ENCODE measurements at places on chromosomes 3 and 15.

- DNase-seq = no peak
- no peaks in the 10 kb centered on the region for H3K27me3 ChIP-seq
- H3K4me3 ChIP-seq = no peak overlapping the region
- H3K36me3 ChIP-seq = no peaks in the 10 kb centered on the region
- H3K4me1 ChIP-seq = peaks cover under 1% of the 10 kb centered on the region
- H3K27ac ChIP-seq = no peak overlapping the region
These were observed 123.4 kb upstream of the MB21D2 start for GRCh38 chr3:193040836-193041672.

GRCh38 chr3:195900436-195901355 lies 7.7 kb downstream of the TNK2 start:
- peaks cover 2% of the 10 kb centered on the region for H3K36me3 ChIP-seq
- H3K4me3 ChIP-seq = no peak overlapping the region
- no peak for DNase-seq
- peaks cover 5% of the 10 kb centered on the region for H3K4me1 ChIP-seq
- no peak overlapping the region for H3K27ac ChIP-seq

GRCh38 chr15:89851673-89852341 lies 37.2 kb upstream of the ANPEP start:
- no peaks in the 10 kb centered on the region for H3K4me1 ChIP-seq
- H3K36me3 ChIP-seq = peaks cover 41% of the 10 kb centered on the region
- no peak for DNase-seq
- H3K27ac ChIP-seq = no peak overlapping the region
- no peak overlapping the region for H3K4me3 ChIP-seq
- no peaks in the 10 kb centered on the region for H3K27me3 ChIP-seq

- peak; percentile 65 for DNase-seq
- no peaks in the 10 kb centered on the region for H3K36me3 ChIP-seq
- H3K27ac ChIP-seq = no peak overlapping the region
- H3K4me1 ChIP-seq = peaks cover 22% of the 10 kb centered on the region
These were observed 28.5 kb upstream of the LCTL start for GRCh38 chr15:66594344-66594743.

DNA sequence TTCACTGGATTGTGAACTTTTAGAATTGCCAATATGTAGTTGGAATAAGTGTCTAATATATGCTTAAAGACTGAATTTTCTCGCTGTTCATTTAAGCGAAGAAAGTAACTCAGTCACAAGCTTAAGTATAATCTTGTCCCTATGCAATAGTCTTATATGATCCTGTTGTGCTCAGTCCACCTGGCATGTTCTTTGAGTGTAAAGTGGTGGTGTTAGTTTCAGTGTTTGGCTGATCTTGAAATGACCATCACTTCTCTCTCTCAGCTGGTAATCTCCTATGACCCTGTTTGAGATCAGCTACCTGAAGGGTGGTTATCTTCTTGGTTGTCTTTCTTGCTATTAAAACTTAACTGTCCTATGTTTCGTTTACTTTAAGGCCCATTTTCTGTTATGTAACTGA lies 197.5 kb downstream of the PTPRG start:
- no peak overlapping the region for H3K27ac ChIP-seq
- H3K27me3 ChIP-seq = no peaks in the 10 kb centered on the region
- H3K4me1 ChIP-seq = no peaks in the 10 kb centered on the region
- H3K36me3 ChIP-seq = peaks cover 6% of the 10 kb centered on the region
- DNase-seq = no peak

- peak; percentile 58 for DNase-seq
- H3K4me3 ChIP-seq = no peak overlapping the region
- no peaks in the 10 kb centered on the region for H3K36me3 ChIP-seq
- H3K27ac ChIP-seq = no peak overlapping the region
These were observed 66.9 kb downstream of the KLF13 start for GRCh38 chr15:31393444-31394091.

DNA sequence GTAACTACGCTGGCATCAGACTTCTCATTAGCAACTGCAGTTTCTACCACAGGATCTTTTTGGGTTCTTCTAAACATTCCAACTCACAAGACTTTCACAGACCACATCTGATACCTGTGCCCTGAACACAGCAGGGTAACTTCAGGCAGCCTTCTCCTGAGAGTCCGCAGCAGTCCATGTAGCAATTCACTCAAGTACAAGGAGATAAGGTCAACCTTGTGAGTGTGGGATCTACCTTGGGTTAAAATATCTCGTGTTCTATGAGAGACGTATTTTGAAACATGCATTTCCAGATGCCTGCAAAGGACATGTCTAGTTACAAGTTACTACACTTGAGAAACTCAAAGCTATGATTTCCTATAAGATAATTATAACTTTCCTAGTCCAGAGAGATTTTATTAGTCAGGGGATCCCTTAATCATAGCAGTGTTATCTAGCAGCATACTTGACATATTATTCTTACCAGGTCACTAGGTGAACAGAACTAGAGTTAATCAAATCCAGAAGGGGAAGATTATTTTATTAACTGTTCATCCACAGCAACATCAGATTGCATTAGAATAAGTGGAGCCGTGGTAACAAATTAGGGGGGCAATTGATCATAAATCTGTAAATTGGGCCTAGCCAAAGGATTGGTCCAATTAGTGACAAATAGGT lies 66.4 kb downstream of the ASTE1 start:
- H3K4me1 ChIP-seq = peaks cover 6% of the 10 kb centered on the region
- no peaks in the 10 kb centered on the region for H3K27me3 ChIP-seq
- no peak overlapping the region for H3K4me3 ChIP-seq
- peaks cover 40% of the 10 kb centered on the region for H3K36me3 ChIP-seq
- H3K27ac ChIP-seq = no peak overlapping the region

DNA sequence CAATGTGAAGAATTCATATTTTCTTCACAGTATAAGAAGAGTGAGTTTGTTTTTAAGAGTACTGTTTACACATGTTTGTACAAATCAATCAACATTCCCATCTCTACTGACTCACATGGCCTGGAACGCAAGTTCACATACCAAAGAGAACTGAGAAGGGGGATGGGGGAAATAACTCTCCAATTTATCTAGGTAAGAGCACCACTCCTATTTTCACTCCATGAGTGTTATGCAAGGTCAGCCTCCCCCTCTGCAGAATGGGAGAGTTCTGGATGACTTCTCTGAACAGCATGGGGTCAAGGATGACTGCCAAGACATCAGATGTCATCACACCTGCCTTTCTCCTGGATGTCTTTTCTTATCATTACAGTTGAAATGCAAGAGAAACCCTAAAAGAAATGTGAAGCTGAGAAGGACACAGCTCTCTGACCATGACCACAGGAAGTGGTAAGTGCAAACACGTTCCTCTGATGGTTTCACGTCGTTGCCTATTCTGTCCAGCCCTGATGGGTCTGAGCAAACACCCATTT lies 95.2 kb downstream of the SEMA6D start:
- H3K27me3 ChIP-seq = no peaks in the 10 kb centered on the region
- H3K27ac ChIP-seq = no peak overlapping the region

DNA sequence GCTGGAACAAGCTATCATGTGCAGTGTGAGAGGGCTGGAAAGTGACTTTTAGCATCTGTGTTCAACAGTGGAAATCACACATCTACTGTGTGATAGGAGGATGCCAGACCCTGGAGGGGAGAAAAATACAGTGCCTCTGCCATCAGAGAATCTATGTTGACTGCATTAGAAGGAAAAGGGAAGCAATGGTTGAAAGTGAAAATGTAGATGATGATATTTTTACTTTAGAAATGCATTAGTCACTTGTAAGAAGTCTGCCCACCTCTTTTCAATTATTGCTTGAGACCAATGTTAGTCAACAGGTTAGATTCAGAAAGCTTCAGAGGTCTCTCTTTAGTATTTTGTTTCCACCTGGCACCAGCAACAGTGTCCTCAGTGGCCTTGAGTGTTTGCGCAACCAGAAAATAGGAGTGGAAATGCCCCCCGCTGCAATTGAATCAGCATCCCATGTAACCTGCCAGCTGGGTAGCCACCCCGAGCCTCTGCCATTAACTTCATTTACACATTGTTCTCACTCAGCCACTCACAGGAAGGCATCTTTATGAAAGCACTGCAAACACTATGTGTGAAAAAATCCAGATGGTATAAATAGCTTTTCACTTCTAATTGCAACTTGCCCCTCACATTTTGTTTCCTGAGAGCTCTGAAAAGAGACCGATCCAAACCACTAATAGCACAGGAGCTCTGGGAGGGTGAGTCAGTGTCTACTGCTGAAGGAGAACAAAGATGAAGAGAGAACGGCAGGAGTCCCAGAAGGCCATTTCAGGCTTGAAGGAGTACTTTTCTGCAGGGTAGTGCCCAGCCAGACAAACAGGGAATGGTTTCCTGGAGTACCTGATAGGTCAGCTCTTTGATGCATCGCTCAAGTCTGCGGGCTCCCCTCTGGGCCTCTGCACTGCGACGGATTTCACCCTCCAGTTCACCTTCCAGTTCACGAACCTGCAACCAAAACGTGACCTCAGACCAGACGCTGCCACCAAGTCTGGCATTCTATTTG lies 92.1 kb downstream of the HHLA2 start:
- H3K27ac ChIP-seq = no peak overlapping the region
- no peaks in the 10 kb centered on the region for H3K36me3 ChIP-seq
- H3K27me3 ChIP-seq = peaks cover 21% of the 10 kb centered on the region
- no peaks in the 10 kb centered on the region for H3K4me1 ChIP-seq

- H3K27me3 ChIP-seq = no peaks in the 10 kb centered on the region
- no peak overlapping the region for H3K27ac ChIP-seq
- H3K4me1 ChIP-seq = peaks cover 6% of the 10 kb centered on the region
- no peak for DNase-seq
These were observed 131.6 kb upstream of the ABHD17C start for GRCh38 chr15:80563372-80563997.

DNA sequence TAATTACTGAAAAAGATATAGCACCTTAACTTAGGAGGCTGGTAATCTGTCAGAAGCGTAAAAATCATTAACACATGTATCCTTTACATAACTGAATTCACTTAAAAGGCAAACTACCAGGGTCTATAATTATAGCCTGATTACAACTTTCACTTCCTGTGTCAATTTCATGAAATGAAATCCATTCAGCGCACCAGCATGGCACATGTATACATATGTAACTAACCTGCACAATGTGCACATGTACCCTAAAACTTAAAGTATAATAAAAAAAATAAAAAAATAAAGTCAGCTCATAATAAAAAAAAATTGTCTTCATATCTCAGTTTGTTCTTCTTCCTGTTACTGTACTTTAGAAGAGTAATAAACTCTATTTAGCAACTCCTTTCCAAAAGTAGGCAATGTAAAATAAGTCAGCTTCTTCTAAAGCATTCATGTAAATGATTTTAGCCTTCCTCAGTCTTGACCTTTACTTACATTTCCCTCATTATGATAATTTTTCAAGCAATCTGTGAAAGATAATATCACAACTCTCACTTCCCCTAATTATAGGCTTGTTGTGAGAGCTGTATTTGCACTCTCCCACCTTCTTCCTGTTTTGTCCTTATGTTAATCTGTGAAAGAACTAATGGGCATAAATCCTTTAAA lies 50.1 kb downstream of the KBTBD8 start:
- no peak overlapping the region for H3K4me3 ChIP-seq
- H3K27ac ChIP-seq = no peak overlapping the region
- no peaks in the 10 kb centered on the region for H3K4me1 ChIP-seq
- DNase-seq = no peak

DNA sequence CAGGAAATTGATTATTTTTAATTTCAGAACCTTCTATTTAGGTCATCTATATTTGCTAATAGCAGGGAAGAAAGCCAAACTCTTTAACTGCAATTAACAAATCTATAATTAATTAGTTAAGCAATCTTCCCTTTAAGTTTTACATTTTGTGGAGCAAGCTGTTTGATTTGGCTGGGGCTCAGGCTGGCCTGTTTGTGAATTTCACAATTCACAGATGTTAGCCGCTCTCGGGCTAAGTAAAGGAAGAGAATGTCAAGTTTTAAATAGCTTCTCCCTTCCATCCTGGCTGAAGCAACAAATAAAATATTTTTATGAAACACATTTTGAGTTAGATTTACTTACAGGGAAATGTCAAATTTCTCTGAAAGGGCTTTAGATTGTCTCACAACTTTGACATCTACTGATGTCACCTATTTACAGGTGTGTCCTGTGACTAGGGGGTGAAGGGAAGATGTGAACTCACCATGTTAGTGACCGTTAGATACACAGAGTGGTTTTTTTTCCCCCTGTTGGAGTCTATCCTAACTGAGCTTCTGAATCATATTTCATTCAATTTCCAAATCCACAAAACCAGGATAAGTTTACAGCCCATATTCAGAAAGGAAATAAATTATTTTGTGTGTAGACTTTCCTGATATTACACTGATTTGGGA lies 1.3 kb upstream of the TP63 start:
- H3K4me3 ChIP-seq = no peak overlapping the region
- no peak for DNase-seq
- H3K4me1 ChIP-seq = no peaks in the 10 kb centered on the region
- no peaks in the 10 kb centered on the region for H3K36me3 ChIP-seq
- no peaks in the 10 kb centered on the region for H3K27me3 ChIP-seq
- no peak overlapping the region for H3K27ac ChIP-seq

DNA sequence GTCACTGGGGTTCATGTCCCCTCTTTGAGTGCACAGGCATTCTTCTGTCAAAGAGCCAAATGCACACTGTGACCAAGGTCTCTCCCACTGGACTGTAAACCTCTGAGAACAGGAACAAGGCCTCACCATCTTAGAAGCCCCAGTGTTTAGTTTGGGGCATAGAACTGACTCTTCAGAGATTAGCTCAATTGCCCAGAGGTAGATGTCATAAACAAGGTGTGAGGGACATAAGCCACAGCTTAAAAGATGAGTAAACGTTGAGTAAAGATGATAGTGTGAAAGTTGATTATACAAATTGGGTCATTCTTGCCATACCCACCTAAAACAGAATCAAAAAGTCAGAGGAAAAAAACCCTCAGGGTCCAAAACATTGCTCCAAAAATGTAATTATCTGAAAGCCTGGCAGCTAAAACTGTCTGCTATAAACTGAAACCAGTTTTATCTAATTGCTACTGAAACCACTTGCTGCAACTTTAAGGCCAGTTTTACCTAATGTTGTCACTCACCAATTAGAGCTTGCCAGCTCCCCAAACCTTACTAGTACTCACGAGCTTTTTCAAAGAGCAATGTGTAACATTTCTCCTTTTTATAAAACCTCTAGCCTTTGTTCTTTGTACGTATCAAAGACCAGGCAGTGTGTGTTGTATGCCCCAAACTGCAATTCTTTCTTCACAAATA lies 415.2 kb downstream of the RAP2B start:
- no peaks in the 10 kb centered on the region for H3K36me3 ChIP-seq
- no peaks in the 10 kb centered on the region for H3K27me3 ChIP-seq
- no peak overlapping the region for H3K4me3 ChIP-seq
- no peak for DNase-seq
- no peaks in the 10 kb centered on the region for H3K4me1 ChIP-seq
- no peak overlapping the region for H3K27ac ChIP-seq

DNA sequence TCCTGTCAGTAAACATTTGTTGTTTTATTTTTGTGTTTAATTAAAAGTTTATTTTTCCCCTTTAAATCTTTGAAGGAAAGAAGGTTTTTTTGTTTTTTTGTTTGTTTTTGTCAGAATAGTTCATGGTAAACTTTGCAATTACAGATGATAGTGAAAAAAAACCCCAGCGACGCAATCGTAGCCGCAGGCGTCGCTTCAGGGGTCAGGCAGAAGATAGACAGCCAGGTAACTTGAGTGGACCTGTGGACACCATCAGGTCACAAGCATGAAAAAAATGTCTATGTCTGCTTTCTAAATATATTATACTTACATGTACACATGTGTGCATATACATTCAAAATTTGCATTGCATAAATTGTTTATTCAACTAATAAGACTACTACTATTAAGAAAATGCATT lies 18.6 kb downstream of the DNAJC19 start:
- no peaks in the 10 kb centered on the region for H3K4me1 ChIP-seq
- H3K27me3 ChIP-seq = no peaks in the 10 kb centered on the region
- no peak for DNase-seq
- no peak overlapping the region for H3K27ac ChIP-seq
- H3K4me3 ChIP-seq = no peak overlapping the region
- peaks cover 98% of the 10 kb centered on the region for H3K36me3 ChIP-seq
